Stimulated activated CD4-positive, alpha-beta T cell treated with anti-CD3 and anti-CD28 coated beads, Interleukin-2, amount 100 ng/mL, for 4 hours (primary cell): ENCODE measurements at places on chromosomes 4 and X.

DNA sequence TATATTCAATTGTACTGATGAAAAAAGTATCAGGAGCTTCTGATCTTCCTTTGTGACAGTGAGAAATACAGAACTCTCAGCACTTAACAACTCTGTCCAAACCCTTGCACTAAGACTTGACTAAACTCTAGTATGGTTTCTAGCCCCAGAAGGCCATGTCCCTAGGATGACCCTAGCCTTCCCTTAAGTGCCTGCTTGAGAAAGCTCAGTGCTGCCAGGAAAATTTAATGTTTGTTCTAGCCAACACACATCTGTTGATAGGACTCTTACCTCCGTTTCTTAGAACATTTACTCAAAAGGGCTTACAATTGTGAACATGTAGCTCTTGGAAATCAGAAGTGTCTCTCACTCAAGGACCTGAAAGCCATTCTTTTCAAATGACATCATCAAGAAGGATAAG lies 1055.2 kb upstream of the FTHL17 start:
- no peak for DNase-seq

DNA sequence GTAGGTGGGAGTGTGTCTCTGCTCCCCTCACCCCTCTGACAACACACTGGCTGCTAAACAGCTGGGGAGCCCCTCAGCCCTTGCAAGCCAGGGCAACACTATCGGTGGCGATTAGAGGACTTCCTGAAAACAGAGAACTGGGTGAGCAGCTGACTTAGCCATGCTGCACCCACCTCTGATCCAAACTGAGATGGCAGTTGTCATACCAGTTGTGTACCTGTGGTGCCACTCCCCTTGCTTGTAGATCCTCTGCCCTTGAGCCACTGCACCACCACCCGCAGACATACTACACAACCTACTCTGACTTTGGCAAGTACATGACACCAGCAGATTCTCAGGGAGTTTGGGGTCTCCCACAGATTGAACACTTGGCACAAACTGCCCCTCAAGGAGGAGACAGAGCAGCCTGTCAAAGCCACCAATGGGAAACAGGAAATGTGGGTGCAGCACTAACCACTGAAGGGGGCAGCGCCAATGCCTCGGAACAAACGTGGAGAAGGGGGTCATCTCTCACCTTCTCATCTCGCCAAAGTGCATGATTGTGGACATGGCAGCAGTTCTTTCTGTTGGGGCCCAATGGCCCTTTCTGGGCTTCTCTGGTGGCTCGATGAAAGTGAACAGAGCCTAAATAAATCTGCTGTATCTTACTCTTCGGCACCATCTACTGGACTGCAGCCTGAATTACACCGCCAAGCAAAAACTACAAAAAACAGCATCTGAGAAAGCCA lies 119.8 kb downstream of the NEK1 start:
- DNase-seq = no peak

DNA sequence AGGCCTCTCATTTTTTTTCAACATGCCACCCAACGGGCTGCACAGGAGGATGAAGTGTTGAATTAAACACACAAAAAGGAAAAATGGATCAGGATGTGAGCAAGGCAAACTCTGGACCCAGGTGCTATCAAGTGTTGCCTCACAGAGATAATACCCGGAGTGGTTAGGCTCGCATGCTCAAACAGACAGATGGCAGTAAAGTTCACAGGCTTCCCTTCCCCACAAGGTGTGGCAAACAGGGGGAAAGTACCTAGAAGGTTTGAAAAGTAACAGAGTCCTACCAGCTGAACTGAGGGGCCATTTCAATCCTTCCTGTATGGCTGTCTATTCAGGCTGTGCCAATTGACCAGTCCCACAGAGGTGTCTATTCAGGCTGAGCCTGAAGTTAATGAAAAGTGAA lies 123.9 kb upstream of the GC start:
- no peak for DNase-seq

DNA sequence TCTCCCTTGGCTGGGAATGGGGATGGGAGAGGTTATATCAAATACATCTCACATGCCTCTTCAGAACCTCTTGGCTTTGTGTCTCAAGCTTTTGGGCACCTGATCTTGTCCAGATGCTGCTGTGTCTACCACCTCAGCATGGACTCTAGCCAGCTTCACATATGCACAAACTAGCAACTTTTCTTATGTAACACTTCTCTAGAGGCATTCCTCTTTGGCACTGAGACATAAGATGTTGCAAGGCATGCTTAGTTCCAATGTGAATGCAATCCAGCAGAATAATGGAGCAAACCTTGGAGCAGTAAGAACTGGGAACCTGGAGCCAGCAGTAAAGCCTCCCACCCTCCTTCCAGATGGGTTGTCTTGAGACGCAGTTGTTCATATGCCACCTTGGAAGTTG lies 113.4 kb upstream of the TMEM47 start:
- no peak for DNase-seq

GRCh38 chr4:14924076-14924811 lies 78.0 kb upstream of the CPEB2 start:
- DNase-seq = no peak

- no peak for DNase-seq
Observed at GRCh38 chr4:7727749-7728148, 211.9 kb downstream of the AFAP1 start.
